Naive thymus-derived CD8-positive, alpha-beta T cell (primary cell): ENCODE measurements at places on chromosomes 1 and 21.

GRCh38 chr21:38472412-38473108, 25.7 kb downstream of the ERG start:
- DNase-seq = no peak

- no peak for DNase-seq
These were observed 16.9 kb downstream of the CRB1 start for GRCh38 chr1:197284966-197285365.

GRCh38 chr1:63827411-63828321, 53.8 kb downstream of the ROR1 start:
- DNase-seq = no peak

DNA sequence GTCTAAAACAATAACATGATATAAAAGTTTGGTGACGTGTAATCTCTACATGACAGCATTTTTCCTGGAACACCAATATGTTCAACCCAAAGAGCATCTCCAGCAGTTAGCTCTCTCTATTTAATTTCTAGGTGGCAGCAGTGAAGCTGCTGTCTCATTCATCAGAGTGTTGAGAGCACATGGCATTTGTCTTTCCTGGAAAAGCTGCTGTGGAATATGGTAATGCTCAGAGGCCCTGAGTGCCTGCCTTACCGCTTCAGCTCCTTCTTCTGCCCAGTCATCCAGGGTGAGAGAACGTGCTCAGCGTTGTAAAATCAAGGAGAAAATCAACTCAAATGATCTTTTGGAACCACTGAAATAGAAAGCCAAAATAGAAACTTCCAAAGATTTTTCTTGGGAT, 640.7 kb downstream of the ADGRL2 start:
- no peak for DNase-seq

DNA sequence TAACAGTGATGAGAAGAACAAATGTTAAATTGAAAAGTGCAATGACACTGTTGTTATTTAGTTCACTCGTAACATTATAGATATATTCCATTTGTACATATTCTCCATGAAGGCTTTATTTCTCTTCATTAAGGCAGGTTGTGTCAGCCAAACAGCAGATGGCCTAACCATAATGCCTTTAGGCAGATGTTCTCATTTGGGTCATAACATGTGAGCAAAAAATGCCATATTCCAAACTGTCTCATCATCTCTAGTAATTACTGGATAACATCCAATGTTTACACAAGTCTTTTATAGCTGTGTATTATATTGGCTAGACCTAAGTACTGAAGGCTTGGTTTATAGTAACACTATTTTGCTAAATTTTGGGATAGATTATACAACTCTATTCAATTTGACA, 87.2 kb upstream of the CHODL start:
- DNase-seq = no peak

GRCh38 chr1:40673452-40673851, 8.0 kb upstream of the RIMS3 start:
- no peak for DNase-seq

DNA sequence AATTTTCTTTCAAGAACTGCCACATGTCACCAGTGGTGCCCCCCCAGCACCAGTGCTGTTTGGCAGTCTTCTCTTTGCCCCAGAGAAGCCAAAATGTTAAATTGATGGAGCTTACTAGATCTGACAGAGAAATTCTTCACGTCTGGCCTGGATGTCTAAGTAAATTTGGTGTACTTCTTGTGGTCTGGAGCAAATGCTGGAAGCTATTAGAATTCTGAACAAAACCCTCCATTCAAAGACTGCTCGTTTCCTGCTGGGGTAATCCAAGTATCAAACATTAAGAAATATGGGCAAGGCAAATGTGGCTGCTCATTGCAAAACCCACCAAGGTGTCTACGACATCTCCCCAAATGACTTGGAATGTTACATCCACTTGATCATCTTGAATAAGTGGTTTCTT, 92.3 kb downstream of the ROR1 start:
- no peak for DNase-seq

DNA sequence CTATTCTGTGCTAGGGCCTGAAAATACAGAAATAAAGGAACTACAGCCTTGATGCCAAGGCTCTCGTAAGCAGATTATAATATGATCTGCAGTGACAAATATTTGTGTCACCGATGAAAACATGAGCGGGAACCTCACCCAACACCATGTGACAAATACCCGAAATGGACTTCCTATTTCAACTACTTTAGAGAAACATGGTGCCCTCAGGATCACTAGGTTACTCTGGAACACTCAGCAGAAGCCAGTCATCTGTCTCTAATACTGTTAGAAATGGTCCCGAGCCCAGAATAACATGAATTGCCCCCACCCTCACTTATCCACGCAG, 463 bp upstream of the VAMP3 start:
- no peak for DNase-seq

- no peak for DNase-seq
These were observed 102.0 kb upstream of the ARHGEF16 start for GRCh38 chr1:3352299-3352951.

GRCh38 chr1:109517337-109517736, 7.8 kb upstream of the AMIGO1 start:
- no peak for DNase-seq

DNA sequence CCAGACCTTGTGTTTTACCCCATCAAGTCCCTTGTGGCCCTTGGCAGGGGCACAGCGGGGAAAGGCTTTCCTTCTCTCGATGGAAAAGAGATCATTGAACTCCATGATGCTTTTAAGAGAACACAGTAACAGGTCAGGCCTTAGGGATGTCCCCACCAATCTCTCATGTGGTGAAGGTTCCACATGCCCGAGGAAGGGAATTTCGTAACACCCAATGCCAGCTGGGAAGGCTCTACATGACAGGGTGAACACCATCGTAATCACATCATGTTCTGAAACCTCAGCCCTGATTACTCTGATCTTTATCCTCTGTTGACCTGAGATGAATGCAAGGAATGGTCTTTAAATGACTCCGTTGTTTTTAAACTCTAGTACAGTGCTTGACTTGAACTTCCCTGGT, 105.5 kb upstream of the SPAG17 start:
- no peak for DNase-seq

DNA sequence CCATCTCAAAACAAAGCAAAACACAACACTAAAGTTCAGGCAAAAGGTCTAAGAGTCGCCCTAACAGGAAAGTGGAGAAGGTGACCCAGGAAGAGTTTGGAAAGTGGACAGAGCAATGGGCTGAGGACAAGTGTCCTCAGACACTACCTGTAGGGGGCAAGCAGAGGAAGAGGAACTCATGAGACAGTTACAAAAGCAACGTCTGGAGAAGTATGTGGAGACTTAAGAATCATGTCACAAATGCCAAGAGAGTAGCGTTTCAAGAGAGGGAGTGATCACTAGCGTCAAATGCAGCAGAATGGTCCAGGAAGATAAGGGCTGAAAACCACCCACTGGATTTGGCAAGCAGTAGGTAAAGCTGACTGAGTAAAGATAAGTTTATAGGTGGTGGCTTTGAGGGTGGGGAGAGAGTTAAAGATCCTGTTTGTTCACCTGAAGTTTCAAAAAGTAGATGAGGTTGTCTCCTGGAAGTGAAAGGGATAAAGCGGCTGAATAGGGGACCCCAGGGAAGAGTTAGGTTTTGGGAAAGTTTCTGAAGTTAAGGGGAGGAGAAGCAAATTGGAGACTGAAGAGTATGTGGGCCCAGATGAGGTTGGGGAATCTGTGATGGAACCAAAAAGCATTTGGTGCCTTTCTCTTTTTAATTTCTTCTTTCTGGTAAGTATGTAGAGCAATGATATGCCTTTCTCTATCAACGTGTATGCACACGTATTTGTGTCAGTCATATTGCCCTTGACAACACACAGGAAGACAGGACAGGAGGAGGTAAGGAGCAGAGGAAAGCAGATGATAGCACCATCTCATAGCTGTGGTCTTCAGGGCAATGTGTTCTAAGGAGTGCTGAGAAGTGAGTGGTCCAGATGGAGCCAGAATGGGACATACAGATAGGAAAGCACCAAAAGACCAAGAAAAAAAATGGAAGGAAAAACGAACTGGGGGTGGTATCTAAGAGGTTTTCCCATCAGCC, 3.1 kb downstream of the BSDC1 start:
- DNase-seq = no peak

- DNase-seq = no peak
These were observed 2.5 kb upstream of the RGS4 start for GRCh38 chr1:163066686-163067085.

GRCh38 chr1:64030411-64030810, 173.0 kb upstream of the UBE2U start:
- DNase-seq = no peak

DNA sequence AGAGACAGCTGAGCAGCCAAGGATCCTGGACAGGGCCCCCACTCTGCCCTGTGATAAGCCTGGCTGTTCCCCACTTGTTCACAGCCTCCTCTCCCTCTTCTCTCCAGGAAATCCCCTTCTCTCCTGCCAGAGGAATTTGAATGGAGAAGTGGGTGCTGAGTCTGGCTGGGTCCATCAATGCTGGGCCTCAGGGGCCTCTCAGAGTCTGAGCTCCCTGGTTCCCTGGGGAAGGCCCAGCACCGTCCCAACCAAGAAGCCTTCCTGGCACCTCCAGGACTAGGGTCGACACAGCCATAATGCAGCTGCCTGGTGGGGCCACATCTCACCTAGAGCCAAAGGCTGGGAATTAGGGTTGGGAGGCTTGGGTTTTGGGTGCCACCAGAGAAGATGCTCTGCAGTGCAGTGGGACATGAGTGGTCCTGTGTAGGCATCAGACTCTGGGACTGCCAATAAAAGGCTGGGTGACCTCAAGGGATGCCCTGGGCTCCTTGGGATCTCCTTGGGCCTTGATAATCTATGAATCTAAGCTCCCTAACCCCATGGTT, 2.5 kb downstream of the MYBPH start:
- DNase-seq = no peak

- no peak for DNase-seq
These were observed 142.9 kb upstream of the COL6A1 start for GRCh38 chr21:45838634-45839033.

GRCh38 chr1:32219022-32219421, 3.1 kb downstream of the TMEM234 start:
- DNase-seq = no peak

- no peak for DNase-seq
These were observed 58.1 kb upstream of the CCDC190 start for GRCh38 chr1:162919034-162919433.

DNA sequence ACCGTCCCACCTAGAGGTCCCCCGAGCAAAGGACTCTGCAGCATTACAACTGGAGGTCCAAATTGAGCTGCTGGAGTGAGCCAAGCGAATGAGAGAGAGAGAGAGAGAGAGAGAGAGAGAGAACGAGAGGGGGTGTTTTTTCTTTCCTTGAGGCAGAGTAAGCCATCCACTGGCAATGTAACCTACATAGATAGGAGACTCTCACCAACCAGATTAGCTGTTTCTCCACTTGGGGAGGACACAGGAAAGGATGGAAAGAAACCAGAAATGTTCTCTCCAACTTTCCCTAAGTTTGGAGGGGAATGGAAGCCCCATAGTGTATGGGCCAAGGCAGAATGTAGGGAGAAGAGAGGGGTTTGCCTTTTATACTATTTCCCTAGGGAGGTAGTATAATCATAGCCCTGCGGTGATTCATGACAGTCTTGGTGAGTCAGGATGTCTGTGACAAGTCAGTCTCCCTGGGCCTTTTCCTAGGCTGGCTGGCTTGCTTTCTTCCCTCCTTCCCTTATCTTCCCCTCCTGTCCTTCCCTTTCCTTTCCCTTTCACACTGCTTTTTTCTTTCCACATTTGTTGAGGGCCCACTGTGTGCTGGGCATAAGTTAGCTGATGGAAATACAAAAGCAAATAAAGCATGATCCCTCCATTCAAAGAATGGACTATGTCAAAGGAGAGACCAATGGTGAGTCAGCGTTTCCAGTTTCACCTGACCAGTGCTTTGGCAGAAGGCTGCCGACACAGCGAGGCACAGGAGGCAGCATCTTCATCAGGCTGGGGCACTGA, 7.1 kb downstream of the FNDC7 start:
- no peak for DNase-seq

DNA sequence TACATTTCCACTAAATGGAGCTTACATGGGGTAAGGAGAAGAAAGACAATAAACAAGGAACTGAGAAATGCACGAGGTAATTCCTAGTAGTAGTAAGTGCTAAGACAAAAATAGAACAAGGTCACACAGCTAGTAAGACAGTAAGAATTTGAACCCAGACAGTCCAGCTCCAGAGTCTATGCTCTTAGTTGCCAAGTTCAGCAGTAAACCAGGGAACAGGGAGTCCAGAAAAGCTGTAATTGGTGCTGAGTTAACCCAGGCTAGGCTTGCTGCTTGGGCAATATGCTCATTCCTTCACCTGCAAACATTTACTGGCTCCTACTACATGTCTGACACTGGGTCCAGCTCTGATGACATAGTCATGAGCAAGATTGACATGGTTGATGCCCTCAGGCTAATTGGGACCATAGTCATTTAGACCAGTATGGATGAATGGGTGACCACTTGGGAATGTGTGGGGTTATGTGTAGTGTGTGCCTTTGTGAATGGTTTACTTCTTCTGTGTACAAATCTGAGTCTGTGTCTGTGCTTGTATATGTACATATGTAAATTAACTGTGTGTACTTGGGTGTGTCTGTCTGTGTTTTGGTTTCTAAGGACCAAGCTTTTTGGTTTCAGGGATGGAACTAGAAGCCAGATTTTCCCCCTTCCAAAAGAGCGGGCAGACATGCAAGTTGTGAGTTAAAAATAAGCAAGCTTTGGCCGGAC, 2.0 kb downstream of the GPX7 start:
- no peak for DNase-seq

DNA sequence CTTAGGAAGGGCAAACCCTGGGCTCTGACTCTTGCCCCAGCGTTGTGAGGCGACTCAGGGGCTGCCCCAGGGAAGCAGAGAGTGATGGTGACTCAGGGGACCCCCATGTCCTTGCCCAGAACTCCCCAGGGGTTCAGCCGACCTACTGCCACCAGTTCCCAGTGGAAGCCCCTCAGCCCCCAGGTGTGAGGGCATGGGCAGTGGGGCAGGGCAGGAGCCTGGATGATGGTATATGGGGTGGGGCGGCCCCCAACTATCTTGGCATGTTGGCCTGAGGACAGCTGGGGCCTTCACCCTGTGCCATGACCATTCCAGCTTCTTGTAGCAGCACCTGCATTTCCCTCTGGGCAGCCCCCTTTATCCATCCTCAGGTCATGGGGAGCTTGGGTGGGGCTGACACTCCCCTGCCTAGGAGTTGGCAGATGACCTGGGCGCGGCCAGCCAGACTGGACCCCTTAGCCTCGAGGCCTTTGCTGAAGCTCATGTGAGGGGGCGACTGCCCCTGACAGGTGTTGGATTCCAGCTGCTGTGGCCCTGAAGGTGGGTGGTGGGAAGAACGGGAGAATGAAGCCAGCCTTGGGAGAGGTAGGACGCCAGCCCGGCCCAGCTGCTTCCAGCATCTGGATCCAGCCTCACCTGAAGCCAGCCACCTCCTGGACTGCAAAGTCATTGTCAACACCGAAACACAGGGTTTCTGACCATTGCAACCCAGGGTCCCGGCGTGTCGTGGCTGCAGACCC, 1.8 kb upstream of the FNDC10 start:
- no peak for DNase-seq

GRCh38 chr1:208175508-208175895, 68.7 kb downstream of the PLXNA2 start:
- no peak for DNase-seq

- DNase-seq = no peak
These were observed 248.2 kb downstream of the RERE start for GRCh38 chr1:8569242-8569641.

- DNase-seq = no peak
These were observed 115.2 kb downstream of the ADGRL2 start for GRCh38 chr1:81915937-81916336.
